Activated naive CD8-positive, alpha-beta T cell treated with anti-CD3 and anti-CD28 coated beads for 36 hours (primary cell): ENCODE measurements at places on chromosomes 16 and 17. TPM values are rescaled to one million over a fixed set of nuclear protein-coding genes. Genes with fewer than 3 reads are reported as not detected.
A peak's percentile ranks its signal among the peaks of the same experiment; 100 is the strongest.

- no peaks in the 10 kb centered on the region for H3K27me3 ChIP-seq
- peaks cover 6% of the 10 kb centered on the region for H3K36me3 ChIP-seq
- no peak overlapping the region for H3K4me3 ChIP-seq
- peaks cover 10% of the 10 kb centered on the region for H3K4me1 ChIP-seq
- no peak overlapping the region for H3K27ac ChIP-seq
- no peak for DNase-seq
Observed at GRCh38 chr17:79071161-79071740, 3.4 kb upstream of the ENGASE start.

DNA sequence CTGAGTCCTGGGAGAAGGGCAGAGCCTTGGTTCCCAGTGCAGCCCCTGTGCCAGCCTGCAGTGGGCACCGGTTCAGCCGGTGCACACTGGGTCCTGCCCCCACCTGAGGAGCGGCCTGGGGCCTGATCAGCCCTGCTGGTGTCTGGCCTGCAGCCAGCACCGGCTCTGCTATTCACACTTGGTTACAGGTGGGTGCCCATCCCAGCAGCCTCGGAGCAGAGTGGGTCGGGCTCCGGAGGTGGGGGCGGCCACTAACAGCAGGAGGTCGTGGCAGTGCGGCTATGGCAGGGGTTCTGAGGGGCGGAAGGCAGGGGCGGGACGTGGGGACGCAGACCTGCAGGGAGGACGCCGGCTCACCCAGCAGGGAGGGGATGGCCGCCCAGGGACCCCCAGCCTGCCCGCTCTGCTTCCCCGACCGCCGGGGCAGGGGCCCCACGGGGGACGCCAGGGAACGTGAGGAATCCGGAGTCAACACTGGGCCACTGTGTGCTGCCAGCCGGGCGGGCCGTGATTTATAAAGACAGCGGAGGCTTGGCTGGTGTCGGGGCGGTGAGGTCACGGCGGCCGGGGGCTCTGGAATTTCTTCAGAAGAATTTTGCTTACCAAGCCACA lies 20.3 kb downstream of the METRNL start:
- no peak overlapping the region for H3K27ac ChIP-seq
- peaks cover 2% of the 10 kb centered on the region for H3K4me1 ChIP-seq
- peaks cover 25% of the 10 kb centered on the region for H3K27me3 ChIP-seq
- peaks cover 4% of the 10 kb centered on the region for H3K36me3 ChIP-seq

DNA sequence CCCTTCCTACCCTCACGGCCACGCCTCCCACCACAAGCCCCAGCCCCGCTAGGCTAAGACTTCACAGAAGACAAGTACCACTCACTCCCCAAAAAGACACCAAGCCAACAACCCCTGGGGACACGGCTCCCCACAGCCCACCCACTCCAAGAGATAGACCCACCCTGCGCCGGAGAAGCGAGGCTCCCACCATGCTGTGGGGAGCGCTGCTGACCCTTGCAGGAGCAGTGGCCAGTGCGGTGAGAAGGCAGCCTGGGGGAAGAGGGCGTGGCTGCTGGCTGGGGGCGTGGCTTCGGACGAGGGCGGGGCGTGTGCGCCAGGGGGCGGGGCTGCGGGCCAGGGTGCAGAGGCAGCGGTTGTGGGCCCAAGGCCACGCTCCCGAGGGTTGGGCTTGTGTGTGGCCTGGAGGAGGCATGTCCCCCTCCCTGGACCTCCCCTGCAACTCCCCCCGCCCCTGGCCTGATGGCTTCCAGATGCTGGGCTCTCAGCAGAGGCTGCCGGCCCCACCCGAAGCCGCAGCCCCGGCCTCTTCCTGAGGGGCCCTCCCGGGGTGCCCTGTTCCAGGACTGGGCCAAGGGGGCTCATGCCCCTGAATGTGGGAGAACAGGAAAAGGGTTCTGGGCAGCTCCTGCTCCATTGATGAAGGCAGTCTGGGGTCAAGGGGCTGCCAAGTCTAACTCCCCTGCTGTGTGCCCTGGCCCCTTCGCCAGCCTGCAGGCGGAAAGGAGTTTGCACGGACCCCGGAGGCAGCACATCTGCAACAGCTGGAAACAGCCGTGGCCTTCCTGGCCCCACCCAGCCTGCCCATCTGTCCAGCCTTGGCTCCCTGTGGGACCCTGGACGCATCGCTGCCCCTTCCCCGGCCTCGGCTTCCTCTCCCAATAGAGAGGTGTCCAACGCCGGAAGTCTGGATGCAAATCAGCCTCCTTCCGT lies 9.1 kb downstream of the TFAP4 start:
- peaks cover 16% of the 10 kb centered on the region for H3K36me3 ChIP-seq
- H3K4me1 ChIP-seq = peaks cover 10% of the 10 kb centered on the region
- DNase-seq = no peak
- H3K27me3 ChIP-seq = no peaks in the 10 kb centered on the region

GRCh38 chr17:14745541-14745940 lies 444.7 kb downstream of the HS3ST3B1 start:
- H3K4me1 ChIP-seq = peaks cover 5% of the 10 kb centered on the region
- H3K36me3 ChIP-seq = no peaks in the 10 kb centered on the region
- no peak overlapping the region for H3K27ac ChIP-seq

- H3K27me3 ChIP-seq = no peaks in the 10 kb centered on the region
- H3K36me3 ChIP-seq = peaks cover 25% of the 10 kb centered on the region
Observed at GRCh38 chr17:47376247-47376646, 52.5 kb downstream of the EFCAB13 start.

GRCh38 chr16:75532791-75533190 lies 3.1 kb downstream of the CHST5 start:
- H3K4me3 ChIP-seq = no peak overlapping the region
- no peak for DNase-seq
- H3K27ac ChIP-seq = no peak overlapping the region
- H3K4me1 ChIP-seq = no peaks in the 10 kb centered on the region
- H3K36me3 ChIP-seq = no peaks in the 10 kb centered on the region

KRT16 gene
- not detected for total RNA-seq

GRCh38 chr17:42002792-42003301 lies 14.4 kb downstream of the DNAJC7 start:
- no peak for DNase-seq
- H3K27ac ChIP-seq = no peak overlapping the region
- H3K4me1 ChIP-seq = peaks cover 27% of the 10 kb centered on the region
- no peak overlapping the region for H3K4me3 ChIP-seq

DNA sequence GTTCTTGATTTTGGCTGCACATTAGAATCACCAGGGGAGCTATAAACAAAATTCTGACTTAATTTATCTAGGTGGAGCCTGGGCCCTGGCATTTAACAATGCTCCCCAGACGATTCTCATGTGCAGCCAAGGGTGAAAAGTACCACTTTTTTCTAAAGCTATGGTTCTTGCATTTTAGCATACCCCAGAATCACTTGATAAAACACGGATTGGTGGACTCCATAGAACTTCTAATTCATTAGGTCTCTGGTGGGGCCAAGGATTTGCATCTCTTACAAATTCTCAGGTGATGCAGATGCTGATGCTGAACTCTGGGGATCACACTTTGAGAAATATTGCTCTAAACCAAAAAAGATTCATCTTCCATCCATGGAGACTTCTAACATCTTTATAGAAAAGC lies 74.5 kb downstream of the RPGRIP1L start:
- no peaks in the 10 kb centered on the region for H3K4me1 ChIP-seq
- no peak for DNase-seq
- H3K27me3 ChIP-seq = no peaks in the 10 kb centered on the region
- no peak overlapping the region for H3K4me3 ChIP-seq

DNA sequence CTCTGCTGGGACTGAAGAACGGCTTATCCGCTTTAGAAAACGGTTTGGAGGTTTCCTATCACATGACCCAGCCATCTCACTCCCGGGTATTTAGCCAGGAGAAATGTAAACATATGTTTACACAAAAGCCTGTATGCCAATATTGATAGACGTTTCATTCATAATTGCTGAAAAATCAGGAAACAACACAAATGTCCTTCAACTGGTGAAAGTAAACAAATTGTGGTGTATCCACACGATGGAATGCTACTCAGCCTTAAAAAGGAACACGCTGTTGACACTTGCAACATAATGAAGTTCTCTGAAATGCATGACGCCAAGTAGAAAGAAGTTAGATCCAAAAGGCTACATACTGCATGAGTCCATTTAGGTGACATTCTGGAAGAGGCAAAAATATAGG lies 157.6 kb downstream of the SLC39A11 start:
- no peaks in the 10 kb centered on the region for H3K27me3 ChIP-seq
- peaks cover 4% of the 10 kb centered on the region for H3K36me3 ChIP-seq
- H3K27ac ChIP-seq = no peak overlapping the region
- H3K4me3 ChIP-seq = no peak overlapping the region
- peaks cover 11% of the 10 kb centered on the region for H3K4me1 ChIP-seq

DNA sequence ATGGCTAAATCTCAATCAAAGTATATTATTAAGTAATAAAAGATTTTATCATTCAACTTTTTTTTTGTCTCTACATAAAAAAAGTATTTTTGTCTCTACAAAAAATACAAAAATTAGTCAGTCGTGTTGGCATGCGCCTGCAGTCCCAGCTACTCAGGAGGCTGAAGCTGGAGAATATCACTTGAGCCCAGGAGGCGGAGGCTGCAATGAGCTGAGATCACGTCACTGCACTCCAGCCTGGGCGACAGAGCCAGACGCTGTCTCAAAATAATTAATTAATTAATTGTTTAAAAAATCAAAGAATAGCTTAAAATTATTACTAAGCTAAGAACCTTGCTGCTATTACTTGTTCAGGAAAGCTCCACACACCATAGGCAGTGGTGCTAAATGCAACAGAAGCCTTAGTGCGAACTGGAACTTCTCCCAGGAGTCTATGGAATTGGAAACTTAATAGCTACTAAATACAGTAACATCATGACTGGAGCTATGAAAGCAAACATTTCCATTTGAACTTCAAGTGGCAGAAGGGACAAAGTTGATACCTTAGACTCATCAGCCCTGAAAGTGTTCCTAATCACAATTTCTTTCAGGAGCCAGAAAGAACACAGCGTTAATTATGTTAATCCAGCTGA lies 22.6 kb downstream of the ADCY9 start:
- peaks cover 7% of the 10 kb centered on the region for H3K27me3 ChIP-seq
- no peak for DNase-seq
- H3K4me3 ChIP-seq = no peak overlapping the region
- H3K4me1 ChIP-seq = peaks cover 15% of the 10 kb centered on the region
- no peaks in the 10 kb centered on the region for H3K36me3 ChIP-seq
- no peak overlapping the region for H3K27ac ChIP-seq

SOCS3 gene
- total RNA-seq = 16.6 TPM

DNA sequence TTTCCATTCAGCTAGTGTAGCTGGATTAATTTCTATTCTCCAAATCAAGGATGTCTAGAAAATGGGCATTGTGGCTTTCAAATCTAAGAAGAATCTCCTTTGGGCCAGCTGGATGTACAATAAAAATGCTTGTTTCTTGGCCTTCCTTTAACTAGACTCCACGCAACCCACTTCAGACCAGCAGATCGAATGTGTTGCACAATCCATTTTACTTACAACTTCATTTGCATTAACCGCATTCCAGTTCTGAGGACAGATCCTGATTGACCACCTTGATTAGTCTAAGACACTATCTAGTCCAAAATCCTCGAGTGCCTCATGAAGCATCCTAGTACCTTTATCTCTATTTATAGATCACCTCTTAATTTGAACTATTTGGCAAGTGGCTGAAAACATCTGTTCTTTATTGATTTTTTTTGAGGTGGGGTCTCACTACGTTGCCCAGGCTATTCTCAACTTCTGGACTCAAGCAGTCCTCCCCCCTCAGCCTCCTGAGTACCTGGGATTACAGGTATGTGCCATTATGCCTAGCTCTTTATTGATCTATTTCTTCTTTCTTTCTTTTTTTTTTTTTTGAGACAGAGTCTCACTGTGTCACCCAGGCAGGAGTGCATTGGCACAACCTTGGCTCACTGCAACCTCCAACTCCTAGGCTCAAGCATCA lies 20.3 kb upstream of the HAS3 start:
- DNase-seq = no peak
- H3K36me3 ChIP-seq = peaks cover 8% of the 10 kb centered on the region
- peaks cover 7% of the 10 kb centered on the region for H3K4me1 ChIP-seq
- no peaks in the 10 kb centered on the region for H3K27me3 ChIP-seq
- H3K4me3 ChIP-seq = no peak overlapping the region
- H3K27ac ChIP-seq = no peak overlapping the region

RETREG3 gene
- 22.7 TPM for total RNA-seq

- H3K4me3 ChIP-seq = no peak overlapping the region
- DNase-seq = no peak
- no peaks in the 10 kb centered on the region for H3K4me1 ChIP-seq
- no peaks in the 10 kb centered on the region for H3K36me3 ChIP-seq
Observed at GRCh38 chr17:40497695-40498094, 3.7 kb downstream of the TNS4 start.

C16orf54 gene
- 17.3 TPM for total RNA-seq

DNA sequence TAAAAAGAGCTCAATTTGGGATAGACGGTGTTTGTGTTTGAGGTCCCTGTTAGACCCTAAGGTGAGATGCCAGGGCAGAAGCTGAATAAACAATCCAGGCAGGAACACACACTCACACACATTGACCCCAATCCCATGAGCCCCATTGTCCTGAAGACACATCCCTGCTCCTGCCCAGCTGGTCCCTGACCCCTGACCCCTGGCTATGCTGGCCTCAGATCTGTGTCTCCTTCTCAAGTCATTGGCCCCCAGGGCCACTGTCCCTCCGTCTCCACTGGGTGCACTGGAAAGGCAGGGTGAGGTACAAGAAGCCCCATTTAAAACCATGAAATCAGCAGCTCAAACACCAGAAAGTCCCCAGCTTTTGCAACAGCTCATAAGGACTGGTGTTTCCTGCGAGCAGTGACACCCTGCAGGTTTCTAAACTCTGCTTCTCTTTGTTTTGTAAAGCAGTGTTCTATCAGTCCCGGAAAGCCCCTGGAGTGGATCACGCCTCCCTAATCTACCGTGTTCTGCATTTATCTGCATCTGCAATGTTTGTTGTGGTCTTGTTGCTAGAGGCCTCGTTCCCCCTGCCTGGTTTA lies 18.0 kb upstream of the ASGR2 start:
- DNase-seq = peak; percentile 58
- no peaks in the 10 kb centered on the region for H3K36me3 ChIP-seq
- H3K4me1 ChIP-seq = peaks cover 17% of the 10 kb centered on the region
- H3K27ac ChIP-seq = peak overlapping the region; percentile 88
- peak overlapping the region; percentile 32 for H3K4me3 ChIP-seq

EVPLL gene
- 0.39 TPM for total RNA-seq

SLC52A1 gene
- total RNA-seq = not detected

- DNase-seq = no peak
- no peaks in the 10 kb centered on the region for H3K4me1 ChIP-seq
- no peak overlapping the region for H3K4me3 ChIP-seq
- H3K27me3 ChIP-seq = no peaks in the 10 kb centered on the region
- H3K27ac ChIP-seq = no peak overlapping the region
Observed at GRCh38 chr17:72898725-72899124, 193.8 kb downstream of the SLC39A11 start.

TERF2IP gene
- 68.8 TPM for total RNA-seq

SALL1 gene
- not detected for total RNA-seq

GRCh38 chr17:21602176-21602575 lies 90.1 kb upstream of the KCNJ18 start:
- H3K36me3 ChIP-seq = no peaks in the 10 kb centered on the region
- no peaks in the 10 kb centered on the region for H3K4me1 ChIP-seq
- no peak for DNase-seq
- no peak overlapping the region for H3K27ac ChIP-seq
- peaks cover 19% of the 10 kb centered on the region for H3K27me3 ChIP-seq

DNA sequence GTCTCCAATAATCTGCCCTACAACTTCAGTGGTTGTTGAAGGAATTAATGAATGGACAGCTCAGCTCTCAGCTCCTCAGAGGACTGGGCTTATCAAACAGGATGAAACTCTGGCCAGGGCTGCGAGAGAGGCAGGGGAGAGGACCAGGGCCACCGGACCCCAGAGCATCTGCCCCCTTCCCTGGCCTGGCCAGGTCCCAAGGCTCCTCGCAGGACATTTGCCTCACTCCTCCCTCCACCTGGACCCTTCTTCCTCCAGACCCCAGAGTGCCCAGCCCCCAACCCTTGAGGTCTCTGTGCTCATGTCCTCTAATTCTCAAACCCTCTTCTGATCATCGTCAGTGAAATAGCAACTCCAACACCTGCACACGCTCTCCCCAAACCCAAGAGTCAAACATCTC lies 3.7 kb downstream of the CD300C start:
- no peaks in the 10 kb centered on the region for H3K4me1 ChIP-seq
- H3K36me3 ChIP-seq = no peaks in the 10 kb centered on the region
- peaks cover under 1% of the 10 kb centered on the region for H3K27me3 ChIP-seq
